ENCODE measurements at places on chromosomes 6 and 20.

DNA sequence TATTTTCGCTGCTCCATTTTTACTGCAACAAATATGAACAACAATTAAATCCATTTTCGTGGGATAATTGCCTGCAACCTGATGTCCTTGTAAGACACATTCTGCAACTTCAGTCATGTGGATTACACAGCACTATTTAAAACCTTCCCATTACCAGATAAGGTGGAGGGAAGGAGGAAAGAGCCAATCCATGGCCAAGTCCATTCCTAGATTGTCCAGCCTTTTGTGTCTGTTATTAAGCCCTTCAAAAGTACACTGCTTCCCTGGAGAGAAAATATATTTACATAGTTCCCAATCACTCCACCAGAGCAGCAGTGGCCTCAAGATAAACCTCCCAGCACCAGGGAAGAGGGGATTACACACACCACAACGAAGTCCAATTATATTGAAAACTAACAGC is 347.9 kb downstream of the CDH26 start:
- no peak for DNase-seq

- DNase-seq: no peak
These were observed 594.3 kb downstream of the UTRN start for GRCh38 chr6:144879436-144879835.

DNA sequence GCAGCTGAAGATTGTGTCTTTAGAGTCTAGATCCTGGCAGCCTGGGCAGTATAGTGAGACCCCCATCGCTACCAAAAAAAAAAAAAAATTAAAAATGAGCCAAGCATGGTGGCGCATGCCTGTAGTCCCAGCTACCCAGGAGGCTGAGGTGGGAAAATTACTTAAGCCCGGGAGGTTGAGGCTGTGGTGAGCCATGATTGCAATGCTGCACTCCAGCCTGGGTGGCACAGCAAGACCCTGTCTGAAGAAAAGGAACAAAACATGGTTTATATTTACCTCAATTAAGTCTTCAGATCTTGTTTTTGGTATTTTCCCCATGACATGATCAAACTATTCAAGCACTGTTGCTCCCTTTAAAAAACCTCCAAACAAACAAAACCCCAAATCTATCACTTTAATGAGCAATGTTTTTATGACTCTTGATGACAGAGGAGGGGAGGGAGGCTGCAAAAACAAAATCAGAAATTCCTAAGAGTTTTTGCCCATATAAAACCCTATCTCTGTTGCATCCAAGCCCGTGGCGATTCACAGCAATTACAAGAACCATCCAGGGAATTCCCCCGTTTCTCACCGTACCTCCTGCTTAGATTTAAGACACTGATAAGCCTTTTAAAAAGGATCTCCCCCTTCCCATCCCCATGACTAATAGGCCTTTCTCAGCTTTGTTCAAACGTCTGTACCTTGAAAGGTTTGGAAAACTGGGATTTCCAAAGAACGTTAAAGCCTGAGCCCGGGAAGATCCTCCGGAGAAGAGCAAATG is 259.9 kb downstream of the BMP7 start:
- DNase-seq: no peak

DNA sequence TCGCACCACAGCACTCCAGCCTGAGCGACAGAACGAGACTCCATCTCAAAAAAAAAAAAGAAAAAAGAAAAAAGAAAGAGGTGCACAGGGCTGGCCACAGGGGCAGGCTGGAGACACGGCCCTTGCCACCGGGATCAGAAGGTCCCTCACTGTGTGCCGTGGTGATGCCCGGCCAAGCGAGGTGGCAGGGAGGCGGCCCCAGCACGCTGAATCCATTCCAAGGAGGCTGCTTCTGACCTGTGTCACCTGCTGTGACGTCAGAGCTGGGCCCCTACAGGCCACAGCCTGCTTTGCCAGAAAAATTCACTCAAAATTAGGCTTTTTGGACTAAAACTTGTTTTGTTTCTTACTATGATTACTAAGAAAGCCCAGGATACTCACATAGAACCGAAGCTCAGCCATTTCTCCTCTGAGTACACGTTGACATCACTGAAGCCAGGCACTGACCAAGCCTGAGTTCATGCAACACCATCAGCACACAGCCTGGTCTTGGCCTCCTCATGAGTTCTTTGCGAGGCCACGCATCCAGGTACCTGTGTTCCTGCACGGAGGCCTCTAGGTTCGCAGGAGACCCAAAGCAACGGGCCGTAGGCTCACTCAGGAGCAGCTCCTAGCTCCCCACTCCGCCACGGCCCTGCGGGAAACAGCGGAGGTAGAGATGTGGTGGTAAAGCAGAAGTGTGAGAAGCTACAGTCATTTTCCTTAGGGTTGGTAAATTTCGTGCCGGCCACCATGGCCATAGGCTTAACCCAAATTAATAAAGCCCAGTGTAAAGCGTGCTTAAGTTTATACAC is 67.8 kb downstream of the THBS2 start:
- no peak for DNase-seq

DNA sequence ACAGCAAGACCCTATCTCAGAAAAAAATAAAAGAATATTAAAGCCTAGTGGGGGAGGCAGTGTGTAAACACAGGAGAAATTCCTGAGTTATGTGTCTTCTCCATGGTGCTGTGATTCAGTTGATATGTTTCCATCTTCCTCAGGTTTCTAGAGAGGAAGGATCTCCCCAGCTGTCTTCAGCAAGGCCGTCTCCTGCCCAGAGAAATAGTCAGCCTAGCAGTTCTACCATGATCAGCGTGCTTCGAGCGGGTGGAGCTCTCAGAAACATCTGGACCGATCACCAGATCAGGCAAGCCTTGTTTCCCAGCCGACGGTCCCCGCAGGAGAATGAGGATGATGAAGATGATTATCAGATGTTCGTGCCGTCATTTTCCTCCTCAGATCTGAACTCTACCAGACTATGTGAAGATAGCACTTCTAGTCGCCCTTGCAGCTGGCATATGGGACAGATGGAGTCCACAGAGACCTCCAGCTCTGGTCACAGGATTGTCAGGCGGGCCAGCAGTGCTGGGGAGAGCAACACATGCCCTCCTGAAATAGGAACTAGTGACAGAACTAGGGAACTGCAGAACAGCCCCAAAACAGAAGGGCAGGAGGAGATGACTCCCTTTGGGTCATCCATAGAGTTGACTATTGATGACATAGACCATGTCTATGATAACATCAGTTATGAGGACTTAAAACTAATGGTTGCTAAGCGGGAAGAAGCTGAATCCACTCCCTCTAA is 34.9 kb upstream of the MTHFD1L start:
- no peak for DNase-seq

Measured in cortex of kidney (tissue), 1 donor.